NCI-H146 (cell line): ENCODE measurements at places on chromosomes 2 and 18.
A peak's percentile ranks its signal among the peaks of the same experiment; 100 is the strongest.

DNA sequence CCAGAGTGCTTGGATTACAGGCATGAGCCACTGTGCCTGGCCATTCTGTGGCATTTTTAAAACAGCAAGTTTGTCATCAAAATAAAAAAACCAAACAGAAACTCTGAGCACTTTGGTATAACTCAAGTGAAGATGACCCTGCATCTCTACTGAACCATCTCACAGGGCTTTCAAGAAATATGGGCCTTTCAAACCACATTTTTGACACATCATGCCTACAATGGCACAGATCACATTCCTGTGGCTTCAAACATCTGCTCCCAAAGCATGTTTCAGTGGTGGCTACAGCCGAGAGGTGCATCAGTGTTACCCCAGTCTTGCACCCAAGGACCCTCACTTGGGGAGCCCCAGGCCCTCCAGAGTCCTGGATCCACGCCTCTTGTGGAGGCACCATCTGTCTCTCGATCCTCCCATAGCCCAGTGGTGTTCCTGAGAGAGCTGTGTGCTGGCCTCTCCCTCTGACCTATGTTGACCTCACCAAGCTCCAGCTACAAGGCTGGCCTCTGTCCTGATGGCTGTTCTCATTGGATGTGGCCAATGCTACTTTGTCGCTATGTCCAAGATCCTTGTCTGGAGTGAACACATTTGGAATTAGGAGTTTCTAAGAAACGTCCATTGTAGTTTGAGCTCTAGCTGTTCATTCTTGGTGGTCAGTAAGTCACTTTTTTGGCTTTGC lies 55.2 kb upstream of the RALBP1 start:
- no peak for DNase-seq

DNA sequence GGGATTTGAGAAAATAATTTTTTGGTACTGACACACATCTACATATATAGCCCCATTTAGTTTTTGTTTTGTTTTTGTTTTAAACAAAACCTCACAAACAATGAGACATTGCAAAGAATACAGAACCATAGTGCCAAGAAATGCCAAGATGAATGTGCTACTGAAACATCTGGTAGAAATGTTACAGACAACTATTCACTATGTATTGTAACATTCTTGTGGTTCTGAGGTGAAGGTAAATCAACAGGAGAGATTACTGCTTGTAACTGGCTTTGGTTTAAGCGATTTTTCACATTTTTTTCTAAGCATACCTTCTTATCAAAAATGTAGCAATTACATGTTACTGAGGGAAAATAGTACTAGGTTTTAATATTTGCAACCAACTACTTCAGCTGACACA lies 281.3 kb downstream of the ZNF804A start:
- DNase-seq = no peak

GRCh38 chr18:45106331-45106774 lies 425.7 kb downstream of the SETBP1 start:
- no peak for DNase-seq

- DNase-seq = no peak
These were observed 56.2 kb downstream of the COBLL1 start for GRCh38 chr2:164785457-164785856.

- DNase-seq = no peak
These were observed 451.7 kb upstream of the SMIM21 start for GRCh38 chr18:75879196-75879595.

GRCh38 chr2:31227711-31228125 lies 6.2 kb upstream of the EHD3 start:
- no peak for DNase-seq

DNA sequence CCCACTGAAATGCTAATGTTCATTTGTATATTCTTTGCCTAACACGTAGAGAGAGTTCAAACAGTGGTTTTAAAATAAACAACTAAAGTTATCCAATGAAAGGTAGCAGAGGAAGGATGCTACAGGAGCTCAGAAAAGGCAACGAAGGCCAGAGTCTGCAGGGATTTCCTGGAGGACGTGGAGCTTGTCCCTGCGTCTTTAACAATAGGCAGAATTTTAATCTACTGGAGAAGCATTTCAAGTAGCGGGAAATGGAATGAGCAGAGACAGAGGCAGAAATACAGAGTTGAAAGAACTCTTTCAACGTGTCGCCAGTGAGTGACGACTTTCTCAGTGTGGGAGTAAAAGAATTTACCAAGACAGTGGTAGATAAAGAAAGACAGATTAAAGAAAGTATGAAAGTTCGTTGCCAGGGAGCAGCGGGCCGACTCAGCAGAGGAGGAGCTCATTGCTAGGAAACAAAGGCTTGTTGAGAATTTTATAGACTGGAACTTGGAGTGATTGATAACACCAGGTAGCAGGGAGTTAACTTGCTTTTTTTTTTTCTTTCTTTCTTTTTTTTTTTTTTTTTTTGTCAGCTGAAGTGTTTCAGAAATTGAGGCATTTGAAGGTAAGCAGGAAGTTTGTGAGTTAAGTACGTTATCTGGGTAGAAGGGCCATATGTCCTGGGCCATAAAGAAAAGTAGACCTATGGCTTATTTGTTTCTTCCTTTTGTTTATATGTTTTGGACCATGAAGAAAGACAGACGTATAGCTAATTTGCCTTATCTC lies 625 bp upstream of the NBAS start:
- peak; percentile 42 for DNase-seq

- DNase-seq = no peak
These were observed 475.6 kb upstream of the TNP1 start for GRCh38 chr2:217335341-217335966.

DNA sequence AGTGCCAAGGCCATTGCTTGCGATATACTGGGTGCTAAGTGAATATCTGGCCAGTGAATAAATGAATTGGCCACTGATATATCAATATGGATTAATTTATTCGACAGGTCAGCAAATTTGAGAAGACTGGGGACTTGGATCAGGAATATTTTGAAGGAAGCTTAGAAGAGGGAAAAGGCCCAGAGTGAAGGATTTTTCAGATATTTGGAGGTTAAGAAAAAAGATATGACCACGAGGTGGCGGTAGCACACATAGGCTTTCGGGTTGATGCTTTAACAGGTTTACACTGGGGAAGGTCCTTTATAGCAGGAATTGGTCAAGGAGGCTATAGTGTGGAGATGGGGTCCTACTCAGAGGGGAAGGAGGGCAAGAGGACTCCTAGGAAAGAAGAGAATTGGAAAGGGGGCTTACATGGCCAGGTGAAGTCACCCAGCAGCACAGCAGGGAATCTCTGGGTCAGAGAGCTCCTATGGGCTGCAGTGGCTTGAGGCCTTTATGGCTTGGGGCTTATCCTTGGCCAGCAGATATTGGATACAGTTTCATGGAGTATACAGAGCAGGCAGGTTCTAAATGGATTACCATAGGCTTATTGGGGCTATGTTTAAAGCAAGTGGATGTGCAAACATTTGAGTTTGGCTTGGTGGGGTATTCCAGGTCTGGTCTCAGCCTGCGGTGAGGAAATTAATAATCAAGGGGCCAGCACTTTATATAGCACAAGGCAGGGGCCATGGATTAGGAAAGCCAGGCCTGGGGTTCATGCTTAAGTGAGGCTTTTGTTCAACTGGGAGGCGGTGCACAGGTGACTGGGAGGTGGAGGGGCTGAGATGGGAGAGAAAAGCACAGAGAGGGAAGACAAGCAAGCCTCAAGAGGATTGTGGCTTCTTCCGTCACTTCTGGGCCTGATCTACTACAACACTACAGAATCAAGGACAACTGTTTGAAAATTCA lies 9.7 kb downstream of the IL1RN start:
- DNase-seq = peak; percentile 36

GRCh38 chr2:119286661-119287060 lies 63.0 kb downstream of the STEAP3 start:
- DNase-seq = no peak

- no peak for DNase-seq
These were observed 377.8 kb upstream of the POU3F3 start for GRCh38 chr2:104476075-104476474.

GRCh38 chr2:69298862-69299261 lies 88.2 kb downstream of the GFPT1 start:
- no peak for DNase-seq

DNA sequence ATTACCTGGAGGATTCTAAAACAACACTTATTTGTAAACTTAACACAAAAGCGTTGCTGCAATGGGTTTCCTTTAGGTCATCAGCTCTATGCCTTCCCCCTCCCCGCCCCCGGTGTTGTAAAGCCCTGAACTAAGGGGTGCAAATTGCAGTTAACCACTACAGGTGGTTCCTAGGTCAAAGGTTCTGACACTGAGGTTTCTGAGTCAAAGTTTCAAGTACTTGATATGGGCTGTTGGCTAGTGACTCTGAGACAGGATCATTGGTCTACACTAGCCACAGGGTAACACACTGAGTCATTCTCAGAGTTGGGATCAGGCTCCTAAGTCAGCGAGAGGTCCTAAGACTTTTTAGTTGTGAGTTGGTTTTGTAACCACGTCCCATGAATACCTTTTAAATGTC lies 15.4 kb downstream of the IL1B start:
- no peak for DNase-seq

DNA sequence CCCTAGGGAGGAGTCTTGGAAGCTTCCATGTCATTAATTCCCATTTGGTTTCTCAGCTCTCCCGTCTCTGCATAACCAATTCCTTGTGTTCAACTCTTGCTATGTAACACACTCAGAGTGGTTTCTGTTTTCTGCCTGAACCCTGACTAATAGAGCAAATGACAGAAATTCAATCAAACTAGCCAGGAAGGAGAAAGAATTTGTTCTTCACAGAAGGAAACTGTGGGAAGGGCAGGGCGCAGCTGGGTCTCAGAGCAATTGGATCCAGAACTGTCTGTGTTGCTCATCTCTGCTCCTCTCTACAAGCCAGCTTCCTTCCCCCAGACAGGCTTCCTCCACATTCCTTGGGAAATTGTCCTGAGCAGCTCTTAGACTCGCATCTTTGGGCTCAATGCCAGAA lies 269.8 kb downstream of the TNS1 start:
- DNase-seq = no peak

DNA sequence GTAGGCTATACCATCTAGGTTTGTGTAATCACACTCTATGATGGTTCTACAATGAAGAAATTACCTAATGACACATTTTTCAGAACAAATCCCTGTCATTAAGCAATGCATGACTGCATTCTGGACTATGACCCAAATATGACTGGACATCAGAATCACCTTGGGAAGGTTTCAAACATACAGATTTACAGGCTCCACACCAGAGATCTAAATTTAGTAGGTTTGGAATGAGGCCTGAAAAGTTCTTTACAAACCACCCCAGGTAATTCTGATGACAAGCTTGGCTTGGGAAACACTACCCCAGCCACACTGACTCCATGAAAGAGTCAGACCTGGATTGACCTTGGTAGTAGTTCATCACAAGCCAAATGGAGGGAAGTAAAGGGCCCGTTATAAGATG lies 52.2 kb upstream of the NFE2L2 start:
- no peak for DNase-seq

DNA sequence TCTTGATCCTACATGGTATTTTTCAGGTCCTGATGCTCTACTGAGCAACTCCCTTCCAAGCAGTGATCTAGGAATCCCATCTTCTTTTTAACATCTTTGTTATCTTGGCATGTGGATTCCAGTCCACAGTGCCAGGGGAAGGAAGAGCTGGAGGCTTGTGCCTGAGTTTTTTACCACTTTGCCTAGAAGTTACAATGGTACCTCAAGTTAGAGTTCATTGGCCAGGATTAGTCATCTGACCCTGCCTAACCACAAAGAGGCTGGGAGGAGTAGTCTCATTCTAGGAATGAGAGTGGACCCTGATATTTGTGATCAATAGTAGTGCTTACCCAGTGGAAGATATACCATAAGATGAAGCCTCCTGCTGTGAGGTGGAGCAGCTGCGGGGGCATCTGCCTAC lies 109.3 kb downstream of the ADCYAP1 start:
- DNase-seq = peak; percentile 46

DNA sequence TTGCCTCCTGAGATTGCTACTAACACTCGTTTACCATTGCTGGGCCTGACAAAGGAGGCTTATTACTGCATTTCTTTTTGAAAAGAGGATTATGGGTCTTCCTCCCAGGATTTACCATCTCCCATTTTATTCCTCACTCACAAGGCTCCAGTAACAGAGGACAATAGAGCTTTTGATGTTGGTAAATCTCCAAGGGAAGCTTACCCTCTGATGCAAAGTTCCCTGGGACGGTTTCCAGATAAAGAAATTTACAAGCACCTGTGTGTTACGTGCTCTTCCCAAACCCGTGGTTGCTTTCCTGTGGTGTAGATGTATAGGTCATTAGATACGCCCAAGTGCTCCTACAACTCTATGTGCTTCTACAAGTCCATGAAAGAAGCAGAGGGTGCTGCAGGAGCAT lies 17.1 kb downstream of the VSNL1 start:
- no peak for DNase-seq

DNA sequence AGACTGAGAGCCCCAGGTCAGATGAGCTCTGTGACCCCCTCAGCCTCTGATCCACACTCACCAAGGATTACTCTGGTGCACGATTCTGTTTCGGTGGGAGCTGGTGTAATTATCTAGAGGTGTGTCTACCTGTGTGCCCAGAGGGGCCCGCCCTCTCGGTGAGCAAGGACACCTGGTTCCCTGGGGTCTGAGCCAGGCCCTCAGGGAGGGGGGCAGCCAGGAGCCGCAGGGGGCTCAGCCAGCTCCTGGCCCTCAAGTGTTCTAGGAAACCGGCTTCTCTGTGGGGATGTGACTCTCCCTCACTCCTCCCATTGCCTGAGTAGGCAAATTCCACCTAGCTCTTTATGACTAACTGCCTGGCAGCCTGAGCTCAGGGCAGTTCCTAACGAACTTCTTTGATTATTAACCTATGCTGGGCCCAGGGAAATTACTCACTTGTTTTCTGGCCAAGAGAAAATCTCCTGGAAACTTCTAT lies 17.4 kb downstream of the AGAP1 start:
- peak; percentile 47 for DNase-seq

- DNase-seq = no peak
These were observed at the start of gene PDCD1 for GRCh38 chr2:241858206-241859016. Gene PDCD1, minus strand, starts transcription at chr2:241858894. Its CDS starts 56 bp downstream, at chr2:241858838.

DNA sequence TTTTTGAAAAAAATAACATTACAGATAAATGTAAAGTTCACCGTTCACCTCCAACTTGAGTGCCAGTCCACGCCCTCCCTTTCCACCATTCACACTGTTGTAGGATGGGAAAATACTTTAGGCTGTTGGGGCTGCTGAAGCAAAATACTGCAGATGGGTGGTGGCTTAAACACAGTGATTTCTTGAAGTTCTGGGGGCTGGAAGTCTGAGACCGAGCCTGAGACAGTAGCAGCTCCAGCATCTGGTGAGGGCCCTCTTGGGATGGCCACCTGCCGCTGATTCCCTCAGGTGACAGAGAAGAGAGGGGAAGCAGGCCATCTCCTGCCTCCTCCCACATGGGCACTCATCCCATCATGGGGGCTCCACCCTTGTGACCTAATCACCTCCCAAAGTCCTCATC lies 17.7 kb downstream of the ALLC start:
- no peak for DNase-seq

GRCh38 chr18:36153771-36154170 lies 24.1 kb downstream of the ELP2 start:
- DNase-seq = no peak
